DMS79 (cell line): ENCODE measurements at places on chromosomes 3 and 15.

DNA sequence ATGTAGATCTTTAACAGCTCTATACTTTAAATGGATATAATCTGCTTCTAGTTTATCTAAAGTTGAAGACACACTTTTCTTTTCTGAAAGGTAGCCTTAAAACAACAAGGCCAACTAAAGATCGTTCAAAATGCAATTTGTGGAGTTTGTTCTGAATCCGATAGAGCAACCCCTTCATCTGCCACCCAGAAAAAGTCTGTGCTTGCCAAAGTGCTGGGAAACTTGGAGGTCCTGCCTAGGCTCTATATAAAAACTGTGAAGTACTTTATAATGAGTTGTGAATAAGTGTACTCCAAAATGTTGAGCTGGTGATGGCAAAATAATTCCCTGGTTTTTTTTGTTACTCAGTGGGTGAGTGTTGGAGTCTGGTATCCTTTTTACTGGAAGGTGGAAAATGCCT is 12.5 kb downstream of the GLDN start:
- DNase-seq, result no peak

DNA sequence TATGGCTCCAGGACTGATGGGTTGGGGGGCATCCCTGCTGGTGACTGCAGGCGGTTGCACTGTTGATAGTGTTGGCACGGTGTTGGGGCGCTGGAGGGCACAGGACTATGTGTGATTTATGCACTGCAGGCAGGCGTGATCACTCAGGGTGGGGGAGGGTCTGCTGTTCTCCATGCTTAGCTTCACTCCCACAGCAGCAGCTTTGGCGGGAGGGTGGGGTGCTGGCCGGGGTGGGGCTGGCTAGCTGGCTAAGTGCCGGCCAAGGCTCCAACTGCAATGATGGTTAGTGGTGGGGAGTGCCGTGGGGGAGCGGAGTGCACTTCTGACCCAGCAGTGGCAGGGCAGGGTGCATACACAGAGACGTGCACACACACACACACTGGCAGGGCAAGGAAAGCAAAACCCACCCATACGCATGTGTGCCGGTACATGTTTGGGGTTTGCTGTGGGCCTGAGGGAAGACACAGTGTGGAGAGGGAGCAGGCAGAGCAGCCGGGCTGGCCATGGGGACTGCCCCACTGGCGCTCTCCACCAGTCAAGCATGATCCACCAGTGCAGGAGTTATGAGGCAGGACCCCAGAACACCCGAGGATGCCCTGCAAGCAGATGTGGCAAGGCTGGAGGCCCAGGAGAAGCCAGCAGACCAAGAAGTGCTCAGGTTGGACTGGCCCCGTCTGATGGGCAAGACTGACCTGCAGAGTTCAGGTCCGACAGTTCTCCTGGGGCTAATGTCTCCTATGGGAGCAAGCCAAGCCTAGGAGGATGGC is 16.5 kb upstream of the FGF7 start:
- DNase-seq, result no peak

DNA sequence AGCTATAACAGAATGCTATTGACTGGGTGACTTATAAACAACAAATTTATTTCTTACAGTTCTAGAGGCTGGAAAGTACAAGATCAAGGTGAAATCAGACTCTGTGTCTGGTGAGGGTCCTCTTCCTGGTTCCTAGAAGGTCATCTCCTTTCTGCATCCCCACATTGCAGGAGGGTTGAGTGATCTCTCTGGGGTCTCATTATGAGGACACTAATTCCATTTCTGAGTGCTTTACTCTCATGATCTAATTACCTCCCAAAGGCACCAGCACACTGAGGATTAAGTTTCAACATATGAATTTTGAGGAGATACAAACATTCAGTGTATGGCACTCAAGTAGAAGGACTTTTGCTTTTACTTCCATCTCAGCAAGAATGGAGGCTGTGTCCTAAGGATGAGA is 534.1 kb upstream of the KCNMB2 start:
- DNase-seq, result no peak

GRCh38 chr15:98718426-98719136 is 70.2 kb downstream of the IGF1R start:
- no peak for DNase-seq

DNA sequence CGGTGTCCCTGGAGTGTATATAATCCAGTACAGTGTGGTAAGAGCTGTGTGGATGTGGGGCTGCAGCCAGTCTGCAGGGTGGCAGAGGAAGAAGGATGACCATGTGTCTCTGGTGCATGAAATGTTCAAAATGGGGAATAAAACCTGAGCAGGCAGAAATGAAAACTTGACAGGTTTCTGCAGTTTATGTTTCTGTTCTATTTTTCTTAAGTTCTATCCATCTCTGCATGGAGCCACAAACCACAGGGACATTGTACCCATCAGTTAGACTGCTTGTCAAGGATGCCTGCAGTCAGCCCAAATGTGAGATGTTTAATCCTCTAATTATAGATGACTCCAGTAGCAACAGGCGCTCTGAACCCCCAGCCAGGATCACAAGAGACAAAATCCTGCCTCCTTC is 216.7 kb downstream of the IL20RB start:
- DNase-seq, result no peak

DNA sequence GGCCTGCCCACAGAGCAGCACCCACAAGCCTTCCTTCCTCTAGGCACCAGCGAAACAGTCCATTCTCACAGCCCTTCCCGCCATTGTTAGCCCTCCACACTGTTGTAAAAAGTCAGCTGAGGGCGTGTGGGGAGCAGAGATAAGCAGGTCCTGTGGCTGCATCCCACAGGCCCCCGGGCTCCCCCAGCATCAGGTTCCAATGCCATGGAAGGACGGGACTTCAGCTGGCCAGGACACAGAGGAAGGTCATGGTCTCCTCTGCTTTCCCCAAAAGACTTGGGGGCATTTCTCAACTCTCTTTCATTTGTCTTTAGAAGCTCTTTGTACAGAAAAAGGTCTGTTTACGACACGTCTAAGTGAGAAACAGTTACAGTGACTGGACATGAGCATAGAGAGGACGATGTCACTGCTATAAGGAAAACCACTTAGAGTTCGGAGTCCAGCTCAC is 85.2 kb upstream of the HERC1 start:
- DNase-seq, result no peak

- no peak for DNase-seq
Measured at GRCh38 chr15:43981576-43981975, 154.8 kb downstream of the WDR76 start.

DNA sequence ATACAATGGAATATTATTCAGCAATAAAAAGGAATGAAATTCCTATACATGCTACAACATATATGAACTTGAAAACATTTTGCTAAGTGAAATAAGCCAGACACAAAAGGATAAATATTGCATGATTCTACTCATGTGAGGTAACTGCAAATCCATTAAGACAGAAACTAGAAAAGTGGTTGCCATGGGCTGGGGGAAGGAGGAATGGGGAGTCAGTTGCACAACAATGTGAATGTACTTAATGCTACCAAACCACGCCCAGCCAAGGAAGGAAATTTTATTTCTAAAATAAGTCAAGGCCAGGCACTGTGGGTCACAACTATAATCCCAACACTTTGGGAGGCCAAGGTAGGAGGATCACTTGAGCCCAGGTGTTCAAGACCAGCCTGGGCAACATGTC is 9.8 kb upstream of the GMPPB start:
- DNase-seq, result no peak

- DNase-seq, result peak; percentile 88
Measured at GRCh38 chr15:64596701-64597476, 136.5 kb downstream of the ZNF609 start.

- no peak for DNase-seq
Measured at GRCh38 chr3:36562945-36563344, 182.6 kb downstream of the STAC start.

DNA sequence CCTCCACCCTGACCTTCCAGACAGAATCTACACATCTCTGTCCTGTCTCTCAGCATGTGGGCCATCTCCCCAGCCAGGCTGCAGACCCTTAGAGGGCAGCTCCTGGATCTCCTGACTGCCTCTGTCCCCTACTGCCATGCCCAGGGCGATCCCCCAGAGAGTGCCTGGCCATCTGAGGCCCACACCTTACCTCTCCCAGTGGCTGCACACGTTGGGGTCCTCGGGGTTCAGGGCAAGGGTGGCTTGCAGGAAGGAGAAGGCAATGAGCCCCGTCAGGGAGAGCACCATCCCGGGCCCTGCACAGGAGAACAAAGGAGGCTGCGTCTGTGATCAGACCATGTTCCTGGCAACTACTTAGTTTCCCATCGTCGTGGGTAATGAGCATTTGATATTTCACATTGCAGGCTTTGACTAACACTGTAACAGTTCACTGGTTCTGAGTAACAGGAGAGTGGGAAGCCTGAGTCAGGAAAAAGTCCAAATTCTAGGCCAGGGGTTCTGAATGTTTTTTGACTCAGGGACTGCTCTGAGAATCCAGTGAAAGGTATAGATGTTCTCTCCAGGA is 125.4 kb downstream of the MEGF11 start:
- no peak for DNase-seq

DNA sequence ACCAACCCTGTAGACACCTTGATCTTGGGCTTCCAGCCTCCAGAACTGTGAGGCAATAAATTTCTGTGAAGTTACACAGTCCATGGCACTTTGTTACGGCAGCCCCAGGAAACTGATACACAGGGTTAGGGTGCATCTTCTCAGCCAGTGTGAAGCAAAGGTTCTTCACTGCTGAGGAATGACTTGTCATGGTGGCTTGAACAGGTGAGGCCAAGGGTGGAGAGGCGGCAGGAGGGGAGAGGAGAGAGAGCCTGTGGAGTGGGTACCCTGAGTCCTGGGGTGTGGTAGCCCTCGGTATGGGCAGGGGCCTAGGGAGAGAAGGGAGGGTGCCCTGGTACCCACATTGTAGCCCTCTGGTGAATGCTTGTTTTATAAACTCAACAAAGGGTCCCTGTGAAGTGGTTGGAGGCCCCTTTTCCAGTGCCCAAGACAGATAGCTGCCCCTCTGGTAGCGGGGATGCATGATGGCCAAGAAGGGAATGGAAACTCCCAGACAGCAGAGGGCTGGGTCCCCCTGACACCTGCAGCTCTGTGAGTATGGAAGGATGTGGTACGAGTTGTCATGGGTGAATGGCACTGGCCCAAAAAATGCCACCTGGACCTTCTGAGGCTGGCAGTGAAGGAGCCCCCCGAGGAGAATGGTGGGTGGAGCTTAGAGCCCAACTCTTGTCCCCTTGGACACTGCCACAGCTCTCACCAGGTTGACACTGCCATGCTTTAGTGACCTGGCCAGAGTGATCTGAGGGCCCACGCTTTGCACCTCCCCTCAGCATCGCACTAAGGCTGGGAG is 49.6 kb downstream of the SPSB4 start:
- DNase-seq, result no peak

- no peak for DNase-seq
Measured at GRCh38 chr3:178437236-178437635, 99.0 kb upstream of the KCNMB2 start.

DNA sequence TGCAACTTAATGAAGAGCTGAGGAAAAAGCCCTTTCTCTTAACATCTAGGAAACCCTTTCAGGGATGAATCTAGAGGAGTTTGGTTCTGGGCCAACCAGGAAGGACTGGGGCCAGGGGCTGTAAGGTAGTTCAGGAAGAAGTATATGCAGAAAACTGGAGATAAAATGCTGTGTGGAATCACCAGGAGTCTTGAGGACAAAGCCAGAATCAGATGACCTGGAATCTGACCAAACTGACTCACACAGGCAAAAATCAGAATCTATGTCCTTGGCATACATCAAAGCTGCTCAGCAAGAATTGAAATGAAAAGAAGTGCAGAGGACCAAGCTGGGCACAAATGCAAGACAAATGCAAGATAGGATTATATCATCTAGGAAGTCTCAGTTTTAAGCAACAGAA is 59.4 kb upstream of the ATP2C1 start:
- no peak for DNase-seq

DNA sequence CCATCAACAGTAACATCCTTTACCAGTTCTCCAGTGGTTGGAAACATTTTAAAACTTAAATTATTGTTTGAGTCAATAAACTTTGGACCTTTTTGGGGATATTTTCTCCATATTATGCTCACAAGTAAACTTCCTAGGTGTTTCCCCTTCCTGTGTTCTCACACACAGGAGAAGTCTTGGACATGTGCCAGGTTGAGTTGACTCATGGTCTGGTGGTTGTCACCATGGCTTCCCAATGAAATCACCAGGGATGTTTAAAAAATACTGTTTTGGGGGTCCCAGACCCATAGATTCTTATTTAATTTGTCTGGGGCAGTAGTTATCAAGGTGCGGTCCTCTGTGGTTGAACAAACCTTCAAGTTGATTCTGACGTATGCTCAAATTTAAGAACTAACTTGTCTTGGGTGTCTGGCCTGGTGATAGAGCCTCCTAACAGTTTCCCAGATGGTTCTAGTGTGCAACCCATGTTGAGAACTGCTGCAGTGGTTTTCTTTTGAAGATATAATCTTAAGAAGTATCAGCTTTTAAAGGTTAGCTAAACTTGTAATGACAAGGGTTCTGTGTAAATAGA is 291.8 kb downstream of the EDEM1 start:
- DNase-seq, result no peak

DNA sequence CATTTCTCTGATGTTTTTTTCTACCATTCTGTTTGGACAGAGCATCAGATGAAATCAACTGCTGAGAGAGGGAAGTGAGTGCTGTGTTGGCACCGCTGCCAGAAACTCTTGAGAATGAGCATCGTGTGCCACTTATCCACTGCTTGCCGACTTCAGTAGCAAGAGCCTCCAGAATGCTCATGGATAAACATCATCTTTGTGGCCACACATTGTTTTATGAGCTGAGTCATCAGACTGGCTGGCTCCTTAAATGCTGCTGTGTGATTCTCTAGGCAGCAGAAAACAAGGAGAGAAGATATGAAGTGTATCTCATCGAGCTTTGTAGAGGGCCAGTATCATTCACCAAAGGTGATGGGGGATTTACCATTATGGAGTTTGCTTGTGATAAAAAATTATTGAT is 3.4 kb upstream of the DOCK3 start:
- peak; percentile 94 for DNase-seq

GRCh38 chr3:171548917-171549316 is 88.7 kb upstream of the TNIK start:
- DNase-seq, result no peak

DNA sequence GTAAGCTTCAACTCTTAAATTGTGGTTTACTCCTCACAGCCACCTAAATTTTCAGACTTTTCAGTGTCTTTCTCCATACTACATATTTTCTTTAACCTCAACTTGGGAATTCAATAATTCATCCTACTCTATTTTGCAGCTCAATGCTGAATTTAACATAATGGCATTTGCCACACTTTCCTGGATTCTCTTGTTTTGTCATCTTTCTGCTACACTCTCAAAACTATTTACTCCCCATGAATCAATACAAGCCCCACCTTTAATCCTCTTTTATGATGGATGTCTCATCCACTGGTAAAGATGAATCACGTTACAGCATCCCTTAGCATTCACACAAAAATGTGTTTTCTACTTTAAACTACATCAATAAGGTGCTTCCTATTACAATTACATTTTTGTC is 19.6 kb upstream of the CHMP2B start:
- no peak for DNase-seq
